Stimulated activated CD8-positive, alpha-beta memory T cell treated with anti-CD3 and anti-CD28 coated beads, Interleukin-7, amount 100 ng/mL, for 4 hours (primary cell): ENCODE measurements at places on chromosomes 7 and 10.

- no peak for DNase-seq
These were observed 163.3 kb downstream of the USP6NL start for GRCh38 chr10:11448190-11448544.

- DNase-seq, result no peak
These were observed 203.3 kb downstream of the SEC23IP start for GRCh38 chr10:120095875-120096274.

GRCh38 chr10:33337326-33337957 lies 3.0 kb upstream of the NRP1 start:
- no peak for DNase-seq

GRCh38 chr10:131226446-131227162 lies 84.9 kb downstream of the TCERG1L start:
- DNase-seq, result no peak

DNA sequence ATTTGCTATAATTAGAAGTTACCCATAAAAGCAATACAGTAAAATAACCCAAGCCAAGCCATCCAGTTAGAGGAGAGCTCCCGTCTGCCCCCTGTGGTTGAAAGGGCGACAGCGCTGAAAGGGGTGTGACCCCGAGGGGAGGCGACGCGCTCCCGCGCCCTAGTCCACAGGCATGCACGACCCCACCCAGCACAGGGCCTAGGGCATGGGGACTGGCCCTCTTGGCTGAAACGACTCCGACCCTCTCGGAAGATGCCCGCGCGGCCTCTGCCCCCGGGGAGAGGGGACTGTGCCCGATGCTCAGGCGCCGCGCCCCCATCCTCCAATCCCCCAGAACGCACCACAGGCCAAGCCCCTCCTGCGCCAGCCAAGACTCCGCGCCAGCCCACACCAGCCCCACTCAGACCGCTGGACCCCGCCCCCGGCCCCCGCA lies 64.0 kb downstream of the CSGALNACT2 start:
- DNase-seq, result peak; percentile 27

DNA sequence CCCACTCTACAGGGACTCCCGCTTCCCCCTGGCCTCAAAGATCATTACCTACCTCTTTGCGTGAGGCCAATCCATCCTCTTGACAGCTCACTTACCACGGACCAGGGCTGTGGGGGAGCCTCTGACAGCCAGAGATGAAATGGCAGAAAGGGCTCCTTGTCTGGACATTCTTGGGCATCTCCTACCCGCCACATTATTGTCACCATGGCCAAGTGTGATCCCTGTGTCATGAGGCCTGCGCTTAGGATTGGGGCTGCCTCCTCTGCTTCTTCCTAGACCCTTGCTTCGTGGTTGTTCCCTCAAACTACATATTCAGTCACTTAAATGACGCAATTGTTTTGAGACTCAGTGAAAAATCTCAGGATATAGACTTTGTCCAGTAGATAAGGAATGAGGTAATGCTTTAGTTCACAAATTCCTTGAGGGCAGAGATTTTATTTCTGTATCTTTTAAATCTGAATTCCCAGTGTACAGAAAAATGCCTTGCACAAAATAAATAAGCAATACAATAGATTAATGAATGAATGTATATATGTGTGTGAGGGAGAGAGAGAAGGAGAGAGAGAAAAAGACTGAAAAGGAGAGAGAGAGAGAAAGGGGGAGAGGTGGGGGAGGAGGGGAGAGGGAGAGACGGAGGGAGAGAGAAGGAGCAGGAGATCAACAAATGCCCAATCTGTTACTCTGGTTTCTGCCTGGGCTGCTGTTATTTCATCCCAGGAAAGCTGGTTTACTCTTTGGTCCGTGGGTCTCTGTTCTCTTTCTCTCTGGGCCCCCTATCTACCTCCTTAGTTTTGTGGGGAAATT lies 159.0 kb downstream of the PLXNA4 start:
- no peak for DNase-seq

- DNase-seq, result no peak
These were observed 514.2 kb downstream of the CCSER2 start for GRCh38 chr10:84842593-84842992.

GRCh38 chr7:86913709-86914108 lies 145.7 kb downstream of the ELAPOR2 start:
- DNase-seq, result no peak
